ENCODE measurements at places on chromosomes 12 and 14.

DNA sequence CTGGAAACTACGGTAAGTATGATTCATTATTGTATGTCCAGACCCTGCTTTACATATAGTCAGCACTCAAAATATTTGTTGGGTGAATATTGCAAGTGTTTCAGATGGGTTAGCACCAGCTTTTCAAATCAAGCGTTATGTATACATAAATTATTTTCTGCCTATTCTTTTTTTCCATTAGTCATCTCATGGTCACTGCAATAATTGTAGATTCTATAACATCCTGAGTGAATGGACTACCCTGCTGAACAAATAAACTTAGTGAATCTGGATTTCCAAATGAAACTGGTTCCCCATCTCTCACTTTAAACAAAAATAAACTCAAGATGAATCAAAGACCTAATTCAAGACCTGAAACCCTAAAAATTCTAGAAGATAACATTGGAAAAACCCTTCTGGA is 152.3 kb downstream of the DIO2 start:
- no peak for DNase-seq

GRCh38 chr14:105021656-105022275 is 883 bp upstream of the CDCA4 start:
- peak; percentile 50 for DNase-seq

DNA sequence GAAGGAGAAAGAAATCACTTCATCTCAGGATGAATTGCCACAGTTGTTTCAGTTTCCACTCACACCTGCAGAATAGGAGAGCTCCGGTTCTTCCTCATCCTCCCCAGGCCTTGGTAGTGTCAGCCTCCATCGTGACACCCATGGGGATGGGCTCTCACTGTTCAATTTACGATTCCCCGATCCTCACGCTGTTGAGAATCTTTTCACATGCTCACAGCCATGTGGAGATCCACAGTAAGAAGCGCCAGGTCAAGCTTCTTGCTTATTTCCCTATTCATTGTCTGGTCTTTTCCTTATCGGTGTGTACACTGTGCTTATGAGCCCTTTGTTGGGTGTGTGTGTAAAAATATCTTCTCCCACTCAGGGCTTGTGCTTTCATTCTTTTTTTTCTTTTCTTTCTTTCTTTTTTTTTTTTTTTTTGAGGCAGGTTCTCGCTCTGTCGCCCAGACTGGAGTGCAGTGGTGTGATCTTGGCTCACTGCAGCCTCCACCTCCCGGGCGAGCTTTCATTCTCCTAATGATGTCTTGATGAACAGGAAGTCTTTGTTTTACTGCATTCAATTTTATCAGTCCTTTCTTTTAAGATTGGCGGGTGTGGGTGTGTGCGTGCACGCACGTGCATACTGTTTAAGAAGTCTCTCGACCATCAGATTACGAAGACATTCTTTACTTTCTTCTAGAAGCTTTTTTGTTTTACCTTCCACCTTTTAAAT is 21.5 kb downstream of the RIN3 start:
- DNase-seq, result no peak

DNA sequence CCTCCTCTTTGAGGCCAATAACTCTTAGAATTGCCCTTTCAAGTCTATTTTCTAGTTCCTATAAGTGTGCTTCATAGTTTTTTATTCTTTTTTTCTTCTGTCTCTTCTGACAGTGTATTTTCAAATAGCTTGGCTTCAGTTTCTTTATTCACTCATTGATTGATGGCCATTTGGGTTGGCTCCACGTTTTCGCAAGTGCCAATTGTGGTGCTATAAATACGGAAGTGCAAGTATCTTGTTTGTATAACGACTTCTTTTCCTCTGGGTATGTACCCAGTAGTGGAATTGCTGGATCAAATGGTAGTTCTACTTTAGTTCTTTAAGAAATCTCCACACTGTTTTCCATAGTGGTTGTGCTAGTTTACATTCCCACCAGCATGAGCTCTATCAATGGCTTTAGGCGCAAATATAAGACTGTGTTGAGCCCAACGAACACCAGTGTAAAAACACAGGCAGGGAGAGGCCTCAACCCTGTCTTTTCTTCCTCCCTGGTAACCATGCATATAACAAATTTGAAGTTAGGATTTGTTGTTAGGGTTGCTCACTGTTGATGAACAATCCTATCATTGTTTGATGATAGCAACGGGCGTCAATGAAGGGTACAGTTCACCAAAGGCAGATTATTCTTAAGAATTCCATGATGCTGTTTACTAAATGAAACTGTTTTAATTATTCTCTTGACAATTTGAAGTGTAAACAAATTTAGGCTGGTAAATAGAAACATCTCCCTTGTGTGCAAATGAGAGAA is 13.3 kb upstream of the LMNTD1 start:
- DNase-seq, result no peak

GRCh38 chr14:90892970-90893369 is 76.7 kb upstream of the TTC7B start:
- DNase-seq, result no peak

DNA sequence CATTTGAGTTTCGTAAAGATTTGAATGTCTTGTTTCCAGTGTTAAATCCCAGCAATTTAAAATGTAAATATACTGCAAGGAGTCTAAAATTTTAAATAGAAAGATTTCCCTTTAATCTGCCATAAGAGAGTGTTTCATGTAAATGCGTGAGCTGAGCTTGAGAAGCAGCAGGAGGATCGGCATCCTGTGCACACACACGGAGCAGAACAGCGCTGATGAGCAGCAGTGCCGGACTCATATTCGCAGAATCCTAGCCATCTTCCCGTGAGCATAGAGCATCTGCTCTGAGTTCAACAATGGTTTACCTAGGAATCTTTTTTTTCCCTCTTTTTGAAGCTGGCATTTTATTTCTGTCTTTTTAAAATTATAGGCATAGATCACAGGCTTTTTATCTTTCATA is 29.8 kb upstream of the AMN start:
- DNase-seq, result no peak

DNA sequence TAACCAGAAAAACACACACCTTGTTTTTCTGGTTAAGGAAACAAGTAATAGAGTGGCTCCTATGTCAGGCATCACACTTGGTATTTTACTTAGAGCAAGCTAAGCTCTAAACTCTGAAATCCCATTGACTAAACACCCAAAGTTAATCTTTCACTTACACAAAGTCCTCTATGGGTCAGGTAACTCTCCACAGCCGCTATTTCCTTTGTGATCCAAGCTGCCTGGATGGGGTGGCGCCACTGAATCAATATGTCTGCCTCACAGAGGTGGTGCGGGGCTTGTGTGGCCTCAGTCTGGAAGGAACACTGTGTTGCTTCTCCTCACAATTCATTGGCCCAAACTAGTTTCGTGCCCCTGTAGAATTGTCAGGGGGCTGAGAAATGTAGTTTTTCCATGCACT is 160.0 kb upstream of the E2F7 start:
- no peak for DNase-seq

DNA sequence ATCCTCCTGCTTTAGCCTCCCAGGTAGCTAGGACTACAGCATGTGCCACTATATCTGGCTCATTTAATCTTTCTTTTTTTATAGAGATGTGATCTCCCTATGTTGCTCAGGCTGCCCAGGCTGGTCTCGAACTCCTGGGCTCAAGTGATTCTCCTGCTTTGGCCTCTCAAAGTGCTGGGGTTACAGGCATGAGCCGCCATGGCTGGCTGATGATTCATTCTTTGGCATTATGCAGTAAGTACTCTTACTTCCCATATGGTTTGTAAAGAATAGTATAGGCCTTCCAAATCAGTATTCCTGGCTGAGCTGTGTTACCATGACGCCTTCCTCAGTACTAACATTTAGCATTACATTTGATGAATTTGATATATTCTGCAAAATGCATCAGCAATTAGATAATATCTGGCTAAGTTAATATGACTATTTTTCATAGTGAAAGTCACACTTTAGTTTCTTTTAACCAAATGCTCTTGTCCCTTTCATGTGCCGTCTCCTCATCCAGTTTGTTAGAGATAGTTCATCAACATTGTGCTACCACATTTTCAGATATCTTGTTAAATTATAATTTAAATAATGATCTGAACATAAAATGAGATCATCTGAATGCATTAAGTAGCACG is 3.2 kb upstream of the MIA2 start:
- no peak for DNase-seq

All from activated naive CD4-positive, alpha-beta T cell treated with Interleukin-2 at 50 U/mL for 16 hours (primary cell).